ENCODE measurements at places on chromosomes 13 and 19. TPM values are rescaled to one million over a fixed set of nuclear protein-coding genes. Genes with fewer than 3 reads are reported as not detected.

The ZSCAN4 gene
- not detected for polyA plus RNA-seq

- DNase-seq = no peak
Observed at GRCh38 chr19:58387338-58388174, 487 bp downstream of the RPS5 start.

- no peak for DNase-seq
Observed at GRCh38 chr13:107209824-107210722, 642.1 kb upstream of the ARGLU1 start.

- no peak for DNase-seq
Observed at GRCh38 chr13:94994506-94994905, 282.2 kb upstream of the SOX21 start.

DNA sequence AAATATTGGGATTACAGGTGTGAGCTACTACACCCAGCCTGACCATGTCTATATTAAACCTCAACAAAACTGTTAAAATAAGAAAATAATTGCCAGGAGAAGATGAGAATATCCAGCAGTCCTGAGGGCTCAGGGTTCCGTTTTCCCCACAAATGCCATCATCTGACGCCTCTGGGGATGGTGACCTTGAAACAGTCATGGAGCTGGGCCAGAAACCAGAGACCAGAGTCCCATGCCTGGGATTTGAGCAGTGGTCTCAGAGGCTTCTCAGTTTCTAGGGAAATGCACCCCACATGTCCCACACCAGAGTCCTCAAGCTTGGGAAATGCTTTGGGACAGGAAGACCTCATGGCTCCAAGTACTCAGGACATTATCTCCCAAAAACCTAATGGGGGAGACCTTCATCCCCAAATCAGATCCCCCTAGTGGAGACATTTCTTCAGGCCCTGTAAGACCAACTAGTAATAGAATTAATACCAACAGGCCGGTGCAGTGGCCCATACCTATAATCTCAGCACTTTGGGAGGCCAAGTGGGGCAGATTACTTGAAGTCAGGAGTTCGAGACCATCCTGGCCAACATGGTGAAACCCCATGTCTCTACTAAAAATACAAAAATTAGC lies 2.9 kb upstream of the MAP1S start:
- DNase-seq = no peak
